ENCODE measurements at places on chromosomes 7 and 10. TPM values are rescaled to one million over a fixed set of nuclear protein-coding genes. Genes with fewer than 3 reads are reported as not detected.
A peak's percentile ranks its signal among the peaks of the same experiment; 100 is the strongest.

DNA sequence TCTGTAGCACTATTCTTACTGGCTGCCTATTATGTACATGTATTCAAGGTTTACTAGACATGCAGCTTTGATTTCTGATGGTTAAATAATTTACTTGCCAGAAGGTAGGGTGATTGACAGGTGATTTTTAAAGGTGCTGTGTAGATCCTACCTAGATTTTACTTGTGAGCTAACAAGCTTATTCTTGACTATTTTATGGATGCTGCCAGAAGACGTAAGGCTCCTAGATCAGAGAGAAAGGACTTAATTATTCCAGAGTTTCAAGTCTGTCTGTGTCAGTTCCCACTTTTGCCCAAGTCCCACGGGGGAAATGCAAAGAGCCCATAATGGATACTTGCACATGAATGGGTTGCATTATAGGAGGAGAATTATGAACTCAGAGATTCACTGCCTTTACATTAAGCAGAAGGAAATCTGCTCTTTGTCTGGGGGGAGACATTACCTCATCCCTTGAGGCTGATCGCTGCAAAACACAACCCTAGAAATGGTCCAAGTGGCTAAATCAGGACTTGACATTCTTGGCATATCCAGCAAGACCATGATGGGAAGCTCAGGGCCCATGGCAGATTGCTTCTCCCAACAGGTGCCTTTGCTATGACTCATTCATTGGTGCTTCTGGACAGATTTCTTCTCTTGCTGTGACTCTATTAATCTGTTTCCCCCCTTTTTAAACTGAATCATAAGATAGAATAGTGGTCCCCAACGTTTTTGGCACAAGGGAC is 32.1 kb downstream of the GPR158 start:
- no peak overlapping the region for H3K27ac ChIP-seq
- no peaks in the 10 kb centered on the region for H3K27me3 ChIP-seq
- H3K36me3 ChIP-seq: no peaks in the 10 kb centered on the region
- H3K4me3 ChIP-seq: no peak overlapping the region
- H3K4me1 ChIP-seq: no peaks in the 10 kb centered on the region
- DNase-seq: no peak

GRCh38 chr10:96548589-96548988 is 34.9 kb upstream of the TLL2 start:
- H3K4me3 ChIP-seq: no peak overlapping the region
- no peaks in the 10 kb centered on the region for H3K27me3 ChIP-seq
- no peak overlapping the region for H3K27ac ChIP-seq
- no peaks in the 10 kb centered on the region for H3K4me1 ChIP-seq
- H3K36me3 ChIP-seq: peaks cover 93% of the 10 kb centered on the region
- DNase-seq: peak; percentile 43

GRCh38 chr10:22765660-22766547 is 51.5 kb upstream of the PIP4K2A start:
- no peak for DNase-seq
- peaks cover 5% of the 10 kb centered on the region for H3K4me1 ChIP-seq
- no peaks in the 10 kb centered on the region for H3K36me3 ChIP-seq
- H3K4me3 ChIP-seq: no peak overlapping the region
- H3K27ac ChIP-seq: no peak overlapping the region
- no peaks in the 10 kb centered on the region for H3K27me3 ChIP-seq

GRCh38 chr7:52009181-52009580 is 692.6 kb upstream of the COBL start:
- H3K27me3 ChIP-seq: no peaks in the 10 kb centered on the region
- H3K27ac ChIP-seq: no peak overlapping the region
- H3K4me1 ChIP-seq: no peaks in the 10 kb centered on the region
- DNase-seq: no peak

DNA sequence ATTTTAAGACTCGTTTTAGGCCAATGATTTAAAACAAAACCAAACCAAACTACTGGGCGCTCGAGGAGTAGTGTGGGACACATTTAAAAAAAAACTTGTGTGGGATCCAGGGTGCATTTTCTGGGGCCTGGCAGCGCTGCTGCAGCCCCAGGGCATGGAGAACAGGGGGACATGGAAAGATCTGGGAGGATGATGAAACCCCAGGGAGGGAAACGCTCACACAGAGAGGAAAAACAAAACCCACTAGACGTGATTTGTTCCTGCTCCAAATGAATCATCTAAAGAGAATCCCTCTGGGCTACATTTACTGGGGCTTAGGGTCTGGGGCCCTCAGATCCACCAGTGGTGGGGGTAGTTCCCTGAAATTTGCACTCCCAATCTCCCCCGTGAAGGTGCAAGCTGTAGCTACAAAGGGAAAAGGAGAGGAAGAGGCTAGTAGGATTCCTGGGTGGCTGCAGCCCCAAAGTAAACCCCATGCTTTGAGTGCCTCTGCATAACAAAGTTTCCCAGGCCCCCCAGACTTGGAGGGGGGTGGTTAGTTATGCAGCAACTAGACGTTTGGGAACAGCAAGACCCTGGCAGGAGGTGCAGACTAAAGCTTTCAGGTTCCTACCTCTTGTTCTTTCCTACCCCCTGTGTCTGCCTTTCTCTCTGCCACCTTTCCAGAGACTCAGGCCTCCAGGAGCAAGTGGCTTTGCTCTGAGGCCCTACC is 14.5 kb upstream of the HOXA13 start:
- DNase-seq: no peak
- H3K27me3 ChIP-seq: peaks cover 64% of the 10 kb centered on the region
- peaks cover 16% of the 10 kb centered on the region for H3K4me1 ChIP-seq
- no peak overlapping the region for H3K27ac ChIP-seq
- no peak overlapping the region for H3K4me3 ChIP-seq

GRCh38 chr7:71488308-71488707 is 356.4 kb downstream of the GALNT17 start:
- H3K36me3 ChIP-seq: no peaks in the 10 kb centered on the region
- no peaks in the 10 kb centered on the region for H3K27me3 ChIP-seq
- H3K4me3 ChIP-seq: no peak overlapping the region
- H3K4me1 ChIP-seq: no peaks in the 10 kb centered on the region

GRCh38 chr7:130476297-130477150 is 15.4 kb upstream of the MEST start:
- no peak for DNase-seq
- H3K27ac ChIP-seq: no peak overlapping the region
- no peaks in the 10 kb centered on the region for H3K36me3 ChIP-seq
- H3K4me1 ChIP-seq: peaks cover 1% of the 10 kb centered on the region

GRCh38 chr7:35036361-35037171 is 719 bp downstream of the DPY19L1 start:
- DNase-seq: peak; percentile 84
- H3K4me3 ChIP-seq: peak overlapping the region; percentile 67
- peak overlapping the region; percentile 78 for H3K27ac ChIP-seq
- no peaks in the 10 kb centered on the region for H3K36me3 ChIP-seq
- H3K27me3 ChIP-seq: no peaks in the 10 kb centered on the region

DNA sequence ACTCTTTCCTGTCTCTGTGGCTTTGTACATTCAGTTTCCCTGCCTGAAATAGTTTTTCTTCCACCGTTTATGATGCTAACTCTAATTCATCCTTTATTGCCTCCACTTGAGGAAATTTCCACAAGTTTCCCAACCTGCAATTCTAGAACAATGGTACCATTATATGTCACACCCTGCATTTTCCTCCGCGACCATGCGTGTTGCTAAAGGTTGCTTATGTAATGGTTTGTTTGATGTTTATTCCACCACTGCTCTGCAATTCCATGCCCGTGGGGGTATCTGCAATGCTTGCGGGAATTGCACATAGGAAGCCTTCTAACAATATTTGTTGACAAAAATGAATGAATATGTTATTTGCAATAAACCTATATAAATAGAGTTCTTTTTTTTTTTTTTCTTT is 69.5 kb upstream of the ST8SIA6 start:
- no peaks in the 10 kb centered on the region for H3K36me3 ChIP-seq
- no peak overlapping the region for H3K4me3 ChIP-seq
- no peaks in the 10 kb centered on the region for H3K4me1 ChIP-seq
- no peak overlapping the region for H3K27ac ChIP-seq
- DNase-seq: no peak

DNA sequence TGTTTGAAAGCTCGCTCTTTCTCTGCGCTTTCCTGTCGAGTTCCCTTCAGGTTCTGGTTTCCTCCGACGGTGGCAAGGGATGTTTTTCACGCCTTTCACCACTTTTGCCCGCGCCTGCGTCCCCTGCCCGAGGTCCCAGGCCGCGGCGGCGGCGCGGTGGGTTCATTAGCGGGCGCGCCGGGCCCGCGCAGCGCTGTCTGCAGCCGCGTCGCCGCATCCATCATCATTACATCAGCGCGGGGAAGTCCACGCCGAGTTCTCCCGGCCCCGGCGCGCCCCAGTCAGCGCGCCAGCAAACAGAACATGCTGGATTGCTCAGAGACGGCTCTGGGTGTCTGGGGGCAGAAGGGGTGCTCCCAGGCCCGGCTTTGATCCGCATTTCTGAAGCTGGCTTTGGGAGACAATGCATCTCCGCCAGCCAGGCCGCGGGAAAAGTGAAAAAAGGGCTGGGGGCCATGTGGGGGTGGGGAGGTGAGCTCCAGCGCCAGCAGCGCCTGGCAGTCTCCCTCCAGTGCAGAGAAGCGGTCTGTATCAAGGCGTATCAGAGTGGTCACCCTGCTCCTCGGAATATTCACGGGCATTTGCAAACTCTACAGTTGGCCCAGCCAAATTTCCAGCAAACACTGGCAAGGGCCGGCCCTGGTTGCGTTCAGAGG is 8.9 kb downstream of the GLI3 start:
- peak overlapping the region; percentile 45 for H3K4me3 ChIP-seq
- peaks cover 12% of the 10 kb centered on the region for H3K4me1 ChIP-seq
- H3K27ac ChIP-seq: no peak overlapping the region
- H3K27me3 ChIP-seq: peaks cover 14% of the 10 kb centered on the region
- H3K36me3 ChIP-seq: no peaks in the 10 kb centered on the region
- DNase-seq: no peak

- H3K36me3 ChIP-seq: no peaks in the 10 kb centered on the region
- peaks cover 39% of the 10 kb centered on the region for H3K27me3 ChIP-seq
- peaks cover 18% of the 10 kb centered on the region for H3K4me1 ChIP-seq
- peak overlapping the region; percentile 43 for H3K4me3 ChIP-seq
These were observed 551 bp downstream of the KCND2 start for GRCh38 chr7:120273476-120273975.

- no peak overlapping the region for H3K4me3 ChIP-seq
- H3K27me3 ChIP-seq: no peaks in the 10 kb centered on the region
- no peak for DNase-seq
- H3K27ac ChIP-seq: no peak overlapping the region
- no peaks in the 10 kb centered on the region for H3K36me3 ChIP-seq
These were observed 66.9 kb upstream of the TFEC start for GRCh38 chr7:116097365-116098009.

DNA sequence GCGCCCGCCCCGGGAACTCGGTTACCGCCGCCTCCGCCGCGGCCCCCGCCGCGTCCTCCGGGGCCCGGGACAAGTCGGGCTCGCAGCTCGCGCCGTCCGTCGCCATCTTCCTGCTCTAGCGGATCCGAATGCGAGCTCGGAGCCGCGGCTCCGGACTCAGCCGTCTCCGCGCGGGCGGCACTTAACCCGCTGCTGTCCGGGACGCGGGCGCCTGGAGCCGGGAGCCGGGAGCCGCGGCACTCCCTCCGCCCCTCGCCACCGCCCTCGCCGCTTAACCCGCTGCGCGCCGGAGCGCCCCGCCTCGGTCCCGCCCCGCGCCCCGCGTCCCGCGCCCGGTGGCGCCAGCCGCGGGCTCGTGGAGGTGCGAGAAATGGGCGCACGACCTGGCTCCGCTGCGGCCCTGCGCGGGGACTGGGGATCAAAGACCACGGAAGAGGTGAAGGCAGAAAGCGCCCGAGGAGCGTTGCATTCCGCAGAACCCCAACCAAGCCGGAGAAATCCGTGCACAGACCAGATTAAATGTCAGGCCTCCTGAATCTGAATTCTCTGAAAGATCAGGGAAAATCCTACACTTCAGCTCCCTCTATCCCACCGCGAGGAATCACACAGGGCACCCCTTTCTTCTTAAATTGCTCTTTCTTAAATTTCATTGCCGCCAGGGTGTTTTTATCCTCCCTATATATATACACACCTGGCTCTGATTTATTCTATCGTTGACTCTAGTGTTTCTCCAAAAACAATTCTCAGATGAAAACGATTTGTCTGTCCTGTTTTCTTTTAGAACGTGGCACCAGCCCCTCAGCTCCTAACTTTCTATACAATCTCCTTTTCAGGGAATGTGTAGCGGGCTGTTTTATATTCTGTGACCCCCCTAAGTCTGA is at the start of gene CTTNBP2:
TSS of gene CTTNBP2 (minus strand) at position 132 of the 881 bp plus-strand sequence. CDS start at position 106, 26 bp downstream.
- H3K27ac ChIP-seq: peak within 1 kb of the TSS; percentile 82
- peaks cover 30% of the 10 kb centered on the region for H3K4me1 ChIP-seq
- H3K4me3 ChIP-seq: peak within 1 kb of the TSS; percentile 73
- H3K36me3 ChIP-seq: no peaks in the 10 kb centered on the region

- peaks cover 64% of the 10 kb centered on the region for H3K36me3 ChIP-seq
- peaks cover 45% of the 10 kb centered on the region for H3K4me1 ChIP-seq
- H3K27me3 ChIP-seq: no peaks in the 10 kb centered on the region
- H3K4me3 ChIP-seq: no peak overlapping the region
- H3K27ac ChIP-seq: peak overlapping the region; percentile 74
These were observed 7.0 kb downstream of the AIMP2 start for GRCh38 chr7:6015917-6016652.

GRCh38 chr7:107152011-107152410 is 16.8 kb upstream of the HBP1 start:
- H3K36me3 ChIP-seq: no peaks in the 10 kb centered on the region
- no peaks in the 10 kb centered on the region for H3K27me3 ChIP-seq
- DNase-seq: no peak
- H3K4me1 ChIP-seq: no peaks in the 10 kb centered on the region

- H3K27ac ChIP-seq: no peak overlapping the region
- DNase-seq: no peak
- H3K4me3 ChIP-seq: no peak overlapping the region
- H3K4me1 ChIP-seq: no peaks in the 10 kb centered on the region
- no peaks in the 10 kb centered on the region for H3K36me3 ChIP-seq
- H3K27me3 ChIP-seq: no peaks in the 10 kb centered on the region
These were observed 6.5 kb upstream of the HERPUD2 start for GRCh38 chr7:35701287-35701900.

DNA sequence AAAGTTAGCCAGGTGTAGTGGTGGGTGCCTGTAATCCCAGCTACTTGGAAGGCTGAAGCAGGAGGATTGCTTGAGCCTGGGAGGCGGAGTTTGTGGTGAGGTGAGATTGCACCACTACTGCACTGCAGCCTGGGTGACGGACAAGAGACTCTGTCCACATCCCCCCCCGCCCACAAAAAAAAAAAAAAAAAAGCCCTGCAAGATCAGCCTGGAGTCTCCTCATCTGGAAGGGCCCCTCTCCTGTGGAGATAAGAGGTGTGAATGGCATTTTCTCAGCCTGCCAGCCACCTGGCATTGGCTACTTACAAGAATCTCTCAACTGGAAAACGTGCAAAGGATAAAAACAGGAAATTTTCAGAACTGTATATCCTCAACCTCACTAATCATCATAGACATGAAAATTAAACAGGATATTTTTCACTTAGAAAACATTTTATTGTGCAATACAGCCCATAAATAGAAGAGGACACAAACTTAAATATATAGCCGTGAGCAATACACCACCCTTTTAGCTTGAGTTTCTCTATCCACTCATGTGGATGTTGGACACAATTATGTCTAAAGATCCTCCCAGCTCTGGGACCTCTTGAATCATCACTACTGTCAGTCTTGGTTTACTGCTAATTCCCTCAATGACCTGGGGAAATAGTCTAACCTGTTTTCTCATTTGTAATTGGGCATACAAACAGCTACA is 11.3 kb upstream of the TSPAN15 start:
- no peaks in the 10 kb centered on the region for H3K36me3 ChIP-seq
- H3K27me3 ChIP-seq: no peaks in the 10 kb centered on the region
- H3K4me3 ChIP-seq: no peak overlapping the region
- peaks cover 21% of the 10 kb centered on the region for H3K4me1 ChIP-seq
- H3K27ac ChIP-seq: peak overlapping the region; percentile 69

The RARRES2 gene
- polyA plus RNA-seq: 161 TPM

The CRPPA gene
- polyA plus RNA-seq: 0.75 TPM

The RAPGEF5 gene
- polyA plus RNA-seq: 3.6 TPM

The EBLN1 gene
- not detected for polyA plus RNA-seq

The PLEKHS1 gene
- polyA plus RNA-seq: 1.7 TPM

The RPA3 gene
- 28.7 TPM for polyA plus RNA-seq

The GNAT3 gene
- polyA plus RNA-seq: not detected

Data from stomach (tissue), 19 donors.